A172 (cell line): ENCODE measurements at places on chromosomes 5 and 9. TPM values are rescaled to one million over a fixed set of nuclear protein-coding genes. Genes with fewer than 3 reads are reported as not detected.
A peak's percentile ranks its signal among the peaks of the same experiment; 100 is the strongest.

GRCh38 chr9:116157436-116158138, 4.0 kb downstream of the PAPPA start:
- no peak for DNase-seq

DNA sequence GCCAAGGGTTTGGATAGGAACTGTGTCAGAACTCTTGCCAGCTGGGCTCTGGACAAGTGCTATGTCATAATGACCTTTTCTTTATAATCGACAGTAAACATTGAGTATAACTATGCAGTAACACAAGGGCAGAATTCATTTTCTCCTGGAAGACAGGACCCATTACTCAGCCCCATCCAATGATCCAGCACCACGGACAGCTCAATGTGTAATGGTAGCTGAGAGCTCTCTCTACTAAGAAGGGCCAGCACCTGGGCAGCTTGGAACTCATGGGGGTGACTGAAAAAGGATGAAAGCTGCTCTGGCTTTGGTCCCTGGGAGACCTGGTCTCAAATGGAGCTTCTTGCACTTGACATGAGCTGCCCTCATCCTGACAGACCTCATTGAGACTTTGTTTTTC, 347.8 kb downstream of the TRIM32 start:
- DNase-seq, result no peak

GRCh38 chr5:61755726-61756222, 423.7 kb downstream of the ZSWIM6 start:
- no peak for DNase-seq

GRCh38 chr9:132367613-132368313, 13.0 kb upstream of the SETX start:
- DNase-seq, result no peak

GRCh38 chr9:16145196-16145950, 592.5 kb downstream of the CCDC171 start:
- DNase-seq, result peak; percentile 32

DNA sequence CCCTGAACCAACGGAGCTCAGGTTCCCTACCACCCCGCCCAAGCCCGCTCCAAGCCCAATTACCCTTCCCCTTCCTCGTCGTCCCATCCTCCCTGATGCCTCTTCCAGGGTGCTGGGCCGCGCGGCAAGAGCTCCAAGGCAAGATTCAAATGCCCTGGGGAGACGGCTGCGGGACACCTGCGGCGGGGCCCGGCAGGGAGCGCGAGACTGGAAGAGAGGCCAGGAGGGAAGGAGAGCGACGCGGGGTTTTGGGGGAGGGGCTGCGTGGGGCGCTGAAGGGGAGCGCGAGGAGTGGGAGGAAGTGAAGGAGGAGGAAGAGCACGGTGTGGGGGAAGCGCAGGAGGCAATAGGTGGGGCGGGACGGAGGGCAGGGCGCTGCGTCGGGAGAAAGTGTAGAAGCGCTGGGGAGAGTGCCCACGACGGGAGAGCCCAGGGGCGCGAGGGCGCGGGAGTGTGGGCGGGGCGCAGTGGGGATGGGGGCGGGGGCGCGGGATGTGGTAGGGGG, 975 bp upstream of the NXNL2 start:
- peak; percentile 88 for DNase-seq

- no peak for DNase-seq
Observed at GRCh38 chr5:58263296-58263695, 196.6 kb downstream of the PLK2 start.

- DNase-seq, result peak; percentile 48
Observed at GRCh38 chr9:2816476-2817141, 27.3 kb downstream of the PUM3 start.

- no peak for DNase-seq
Observed at GRCh38 chr5:54347221-54347865, 37.0 kb upstream of the ARL15 start.

GRCh38 chr9:75455444-75455921, 367.2 kb downstream of the OSTF1 start:
- DNase-seq, result no peak

- no peak for DNase-seq
Observed at GRCh38 chr9:30310711-30311110, 2073.7 kb upstream of the ACO1 start.

- DNase-seq, result no peak
Observed at GRCh38 chr9:2872250-2872930, 28.5 kb upstream of the PUM3 start.

DNA sequence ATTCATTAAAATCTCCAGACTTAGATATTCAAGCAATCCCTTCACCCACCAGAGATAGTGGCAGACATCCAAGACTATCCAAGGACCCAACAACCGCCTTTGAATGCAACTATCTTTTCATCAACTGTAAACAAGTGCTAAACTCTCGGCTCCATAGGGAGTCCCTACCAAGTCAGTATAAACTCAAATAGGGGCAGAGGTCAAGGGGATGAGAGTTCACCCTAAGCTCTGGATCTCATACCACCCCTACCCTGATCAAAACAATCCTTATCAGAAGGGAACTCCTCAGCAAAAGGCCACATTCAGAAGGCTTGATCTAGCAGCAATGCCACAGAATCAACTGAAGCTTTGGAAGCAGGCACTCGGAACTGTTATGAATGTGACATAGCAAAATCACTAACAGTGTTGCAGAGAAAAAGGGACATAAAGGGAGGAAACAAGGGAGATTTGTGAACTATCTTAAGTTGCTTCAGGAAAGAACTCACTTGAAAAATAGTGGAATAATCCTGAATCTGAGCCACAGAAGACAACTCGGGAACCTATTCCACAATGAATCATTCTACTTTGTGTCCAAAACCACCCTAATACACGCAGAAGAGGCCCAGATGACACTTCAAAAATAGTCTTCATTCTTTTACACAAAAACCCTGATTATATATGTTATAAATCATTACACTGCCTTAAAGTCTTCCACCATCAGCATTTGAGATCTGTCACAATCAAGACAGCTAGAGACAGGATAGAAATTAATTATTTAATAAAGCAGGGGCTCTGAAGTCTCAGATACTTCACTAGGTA, 49.8 kb downstream of the NR6A1 start:
- DNase-seq, result peak; percentile 65

DNA sequence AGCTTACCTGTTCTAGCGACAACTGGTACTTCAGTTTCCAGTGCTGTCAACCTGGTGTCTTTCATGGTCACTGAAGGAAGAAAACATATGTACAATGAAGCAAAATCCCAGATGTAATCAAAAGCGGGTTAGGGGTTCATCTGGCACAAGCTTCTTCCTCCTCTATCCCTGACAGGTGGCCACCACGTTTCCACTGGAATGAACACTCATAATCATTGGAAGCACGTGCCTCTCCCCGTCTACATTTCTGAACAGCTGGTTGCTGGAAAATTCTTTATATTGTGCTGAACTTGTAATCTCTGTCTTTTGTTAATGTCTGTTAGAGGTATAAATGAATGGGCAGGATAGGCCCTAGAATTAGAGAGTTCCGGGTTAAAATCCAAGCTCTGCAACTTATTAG, 9.4 kb downstream of the TSC1 start:
- DNase-seq, result no peak

DNA sequence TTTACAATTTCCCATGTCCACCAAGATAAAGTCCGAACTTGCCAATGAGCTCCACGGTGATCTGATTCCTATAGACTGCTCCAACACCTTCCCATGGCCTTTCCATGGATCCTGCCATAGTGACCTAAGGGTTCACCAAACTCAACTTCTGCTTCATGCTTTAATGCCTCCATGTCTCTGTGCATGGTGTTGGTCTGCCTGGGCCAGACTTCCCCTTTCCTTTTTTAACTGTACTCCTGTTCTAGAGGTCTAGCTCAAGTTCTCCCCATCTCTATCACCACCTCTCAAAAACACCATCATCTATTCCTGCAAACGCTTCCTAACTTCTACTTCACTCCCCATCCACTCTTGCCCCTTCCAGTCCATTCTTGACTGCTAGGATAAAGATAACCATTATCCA, 14.8 kb upstream of the SMARCA2 start:
- DNase-seq, result no peak

DNA sequence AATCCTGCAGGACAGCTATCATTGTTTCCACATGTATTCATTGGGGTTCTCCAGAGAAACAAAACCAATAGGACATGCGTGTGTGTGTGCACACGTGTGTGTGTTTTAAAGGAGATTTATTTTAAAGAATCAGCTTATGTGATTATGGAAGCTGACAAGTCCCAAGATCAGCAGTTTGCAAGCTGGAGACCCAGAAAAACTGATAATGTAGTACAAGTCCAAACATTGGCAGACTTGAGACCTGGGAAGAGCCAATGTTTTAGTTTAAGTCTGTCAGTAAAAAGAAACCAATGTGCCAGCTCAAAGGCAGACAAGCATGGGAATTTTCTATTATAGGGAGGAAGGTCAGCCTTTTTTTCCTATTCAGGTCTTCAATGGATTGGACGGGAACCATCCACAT, 35.3 kb downstream of the ADRB2 start:
- DNase-seq, result no peak

GRCh38 chr5:158747816-158748432, 351.8 kb downstream of the EBF1 start:
- DNase-seq, result no peak

Gene TSSK1B
- total RNA-seq, result not detected in 2 replicates

Gene SNAPC4
- 16.9 and 23.8 TPM in 2 replicates for total RNA-seq

Gene GNAQ
- 38.4 and 42.0 TPM in 2 replicates for total RNA-seq

Gene PCDHGA2
- 0.57 and 1.1 TPM in 2 replicates for total RNA-seq

Gene IFNA21
- total RNA-seq, result not detected in 2 replicates
